ENCODE measurements at places on chromosomes 3 and 15.

GRCh38 chr3:190496859-190497258 lies 17.0 kb upstream of the IL1RAP start:
- no peak for DNase-seq

DNA sequence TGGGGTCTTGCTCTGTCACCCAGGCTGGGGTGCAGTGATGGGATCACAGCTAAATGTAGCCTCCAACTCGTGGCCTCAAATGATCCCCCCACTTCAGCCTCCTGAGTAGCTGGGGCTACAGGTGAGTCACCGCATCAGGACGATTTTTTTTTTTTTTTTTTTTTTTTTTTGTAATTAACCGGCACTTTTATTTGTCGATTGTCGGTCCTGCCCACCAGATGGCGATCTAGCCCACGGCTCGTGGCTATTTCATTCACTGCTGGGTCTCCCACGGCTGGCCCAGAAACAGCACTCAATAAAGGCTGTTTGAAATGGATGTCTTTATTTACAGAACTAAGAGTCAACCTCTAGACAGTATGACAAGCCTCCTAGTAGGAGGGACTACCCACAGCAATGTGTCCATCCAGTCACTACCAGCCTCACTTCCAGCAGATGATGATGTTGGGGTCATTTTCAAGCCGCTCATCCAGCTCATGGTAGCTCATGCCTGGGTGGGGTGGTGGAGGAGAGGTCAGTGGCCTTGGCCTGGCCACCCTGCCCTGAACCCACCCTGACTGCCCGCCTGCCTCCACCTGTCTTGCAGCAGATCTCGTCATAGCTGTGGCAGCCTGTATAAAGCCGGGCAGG lies 1.8 kb upstream of the ZMYND10 start:
- DNase-seq: peak; percentile 49

DNA sequence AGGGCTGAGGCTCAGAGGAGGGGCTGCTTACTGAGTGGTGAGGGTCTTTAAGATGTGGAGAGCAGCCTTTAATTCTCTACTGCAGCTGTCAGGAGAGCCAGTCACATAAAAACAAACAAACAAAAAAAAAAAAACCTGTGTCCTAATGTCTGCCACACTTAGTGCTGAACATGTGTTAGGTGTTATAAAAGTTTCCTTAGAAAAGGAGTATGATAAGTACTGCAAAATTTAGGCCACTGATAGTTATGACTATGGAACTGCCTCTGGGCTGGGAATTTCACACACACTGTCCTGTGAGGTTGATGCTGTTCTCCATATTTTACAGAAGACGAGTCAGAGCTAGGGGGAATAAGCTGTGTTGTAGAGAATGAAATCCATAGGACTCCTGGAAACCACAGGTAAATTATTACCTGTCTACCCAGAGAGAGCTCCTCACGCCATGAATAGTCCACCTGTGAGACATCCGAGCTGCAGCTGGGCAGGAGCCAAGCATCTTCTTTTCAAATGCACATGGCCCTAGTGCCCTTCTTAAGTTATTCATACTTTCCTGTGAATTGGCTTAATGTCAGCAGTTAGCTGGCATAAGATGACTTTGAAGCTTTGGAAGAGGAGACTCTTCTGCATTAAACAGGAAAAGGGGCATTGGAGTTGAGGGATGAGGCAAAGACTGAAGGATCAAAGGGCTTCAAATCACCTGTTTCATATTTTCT lies 34.5 kb upstream of the SKOR1 start:
- no peak for DNase-seq

DNA sequence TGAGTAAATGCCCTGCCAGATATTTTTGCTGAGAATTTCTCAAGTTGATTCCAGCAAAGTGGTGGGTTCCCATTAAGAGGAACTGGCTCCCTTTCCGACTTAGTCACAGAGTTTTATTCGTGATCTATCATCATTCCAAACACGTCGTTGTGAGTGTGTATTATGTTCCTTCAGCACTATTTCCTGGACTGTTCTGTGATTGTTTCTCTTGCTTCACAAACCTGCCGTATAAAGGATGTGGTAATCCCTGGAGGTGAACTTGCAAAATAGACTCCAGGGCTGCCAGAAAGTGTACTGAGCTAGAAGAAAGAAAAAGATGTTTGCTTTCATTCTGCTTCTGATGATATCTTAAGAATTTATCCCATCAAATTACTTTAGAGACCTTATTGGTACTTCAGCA lies 14.5 kb upstream of the CAPN3 start:
- DNase-seq: peak; percentile 34

- no peak for DNase-seq
Measured at GRCh38 chr3:73520931-73521461, 103.7 kb downstream of the PDZRN3 start.

- no peak for DNase-seq
Measured at GRCh38 chr3:154792828-154793227, 287.3 kb upstream of the MME start.

DNA sequence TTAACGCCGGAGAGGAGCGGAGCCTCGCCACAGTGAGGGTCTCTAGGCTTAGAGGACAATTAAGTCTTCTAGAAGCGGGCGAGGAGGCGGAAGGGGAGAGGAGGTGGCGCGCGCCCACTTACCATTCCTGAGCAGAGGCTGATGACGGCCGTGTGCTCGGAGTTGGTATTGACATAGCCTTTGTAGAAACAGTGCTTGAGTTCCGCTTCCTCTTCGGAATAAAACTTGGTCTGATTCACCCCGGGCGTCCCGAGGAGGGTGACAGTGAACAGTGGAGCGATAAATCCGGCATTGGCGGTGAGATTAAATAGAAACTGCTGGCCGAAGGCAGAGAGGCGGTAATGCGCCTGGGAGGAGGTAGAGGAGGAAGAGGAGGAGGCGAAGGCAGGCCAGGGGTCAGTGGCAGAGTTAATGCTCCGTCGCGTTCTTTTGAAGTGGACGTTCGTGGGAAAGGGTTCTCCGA lies 1.3 kb downstream of the ADAMTS9 start:
- peak; percentile 60 for DNase-seq

GRCh38 chr3:149678351-149678950 lies 20.6 kb upstream of the WWTR1 start:
- no peak for DNase-seq

GRCh38 chr3:115571413-115571812 lies 51.9 kb upstream of the GAP43 start:
- no peak for DNase-seq

DNA sequence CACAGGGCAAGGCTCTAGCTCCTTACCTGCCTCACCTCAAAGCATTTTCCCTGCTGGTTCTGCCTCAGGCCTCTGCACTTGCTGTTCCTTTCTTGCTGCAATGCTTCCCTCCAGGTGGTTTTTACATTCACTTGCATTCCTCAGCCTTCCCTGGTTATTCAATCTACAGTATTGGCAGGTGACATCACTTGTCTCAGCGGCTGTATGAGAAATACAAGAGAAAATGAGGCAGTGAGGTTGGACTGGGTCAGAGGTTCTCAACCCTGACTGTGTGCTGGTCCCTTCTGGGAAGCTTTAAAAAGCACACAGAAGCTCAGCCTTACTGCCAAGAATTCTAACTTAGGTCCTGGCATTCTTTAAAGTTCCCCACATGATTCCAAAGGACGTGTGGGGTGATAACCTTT lies 26.7 kb downstream of the SIAH2 start:
- no peak for DNase-seq
